ENCODE measurements at places on chromosomes 7 and 10.
A peak's percentile ranks its signal among the peaks of the same experiment; 100 is the strongest.

DNA sequence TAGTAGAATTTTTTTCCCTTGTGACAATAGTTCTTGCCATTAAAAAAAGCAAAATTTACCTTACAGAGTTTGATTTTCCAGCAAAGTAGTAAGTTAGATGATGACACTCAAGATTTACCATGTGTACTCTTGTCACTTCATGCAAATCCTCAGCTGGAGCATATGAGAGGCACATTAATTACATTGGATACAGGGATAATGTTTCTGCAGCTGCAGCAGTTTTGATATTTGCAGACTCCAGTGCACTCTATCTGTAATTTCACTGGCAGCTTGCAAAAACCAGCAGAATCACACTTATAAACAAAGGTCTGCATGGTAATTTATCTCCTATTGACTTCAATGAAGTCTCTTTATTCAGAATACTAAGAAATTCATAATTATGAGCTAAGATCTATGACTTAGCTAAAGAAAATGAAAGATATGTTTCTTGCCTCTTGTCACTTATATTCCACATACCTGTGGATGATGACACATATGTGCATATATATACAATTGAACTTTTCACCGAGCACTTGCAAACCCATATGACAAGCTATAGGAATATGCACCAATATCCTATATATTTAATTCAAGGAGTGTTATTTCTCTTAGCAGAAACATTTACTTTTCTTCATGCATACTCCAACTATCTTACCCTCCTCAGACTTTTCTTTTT lies 530.6 kb downstream of the PHTF2 start:
- no peak for DNase-seq

DNA sequence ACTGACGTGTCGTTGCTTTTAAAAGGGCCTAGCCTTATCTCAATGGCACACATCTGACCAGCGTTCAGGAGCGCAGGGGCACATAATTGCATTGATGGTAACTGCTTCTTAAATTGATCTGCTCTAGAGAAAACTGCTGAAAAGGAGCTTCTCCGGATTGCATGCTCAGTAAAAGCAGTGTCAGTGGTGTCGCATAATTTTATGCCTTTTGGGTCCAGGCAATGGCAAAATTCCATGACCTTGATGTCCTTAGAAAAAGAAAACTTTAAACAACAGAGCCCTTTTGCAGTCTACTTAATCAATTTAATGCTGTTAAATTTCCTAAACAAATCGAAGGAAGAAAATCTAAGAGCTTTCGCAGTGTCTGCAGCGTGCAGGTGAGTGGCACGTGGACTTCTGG lies 75.7 kb downstream of the PTPRE start:
- no peak for DNase-seq

DNA sequence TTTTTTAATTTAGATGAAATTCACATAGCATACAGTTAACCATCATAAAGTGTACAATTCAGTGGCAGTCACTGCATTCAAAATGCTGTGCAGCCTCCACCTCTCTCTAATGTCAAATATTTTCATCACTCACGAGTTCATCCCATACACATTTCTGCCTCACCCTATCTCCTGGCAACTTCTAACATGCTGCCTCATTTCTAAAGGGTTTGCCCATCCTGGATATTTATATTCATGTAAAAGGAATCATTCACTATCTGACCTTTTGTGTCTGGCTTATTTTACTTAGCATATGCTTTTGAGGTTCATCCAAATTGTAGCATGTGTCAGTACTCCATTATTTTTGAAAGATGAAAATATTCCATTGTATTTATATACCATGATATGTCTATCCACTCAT lies 286.9 kb upstream of the VSTM2A start:
- DNase-seq: no peak

DNA sequence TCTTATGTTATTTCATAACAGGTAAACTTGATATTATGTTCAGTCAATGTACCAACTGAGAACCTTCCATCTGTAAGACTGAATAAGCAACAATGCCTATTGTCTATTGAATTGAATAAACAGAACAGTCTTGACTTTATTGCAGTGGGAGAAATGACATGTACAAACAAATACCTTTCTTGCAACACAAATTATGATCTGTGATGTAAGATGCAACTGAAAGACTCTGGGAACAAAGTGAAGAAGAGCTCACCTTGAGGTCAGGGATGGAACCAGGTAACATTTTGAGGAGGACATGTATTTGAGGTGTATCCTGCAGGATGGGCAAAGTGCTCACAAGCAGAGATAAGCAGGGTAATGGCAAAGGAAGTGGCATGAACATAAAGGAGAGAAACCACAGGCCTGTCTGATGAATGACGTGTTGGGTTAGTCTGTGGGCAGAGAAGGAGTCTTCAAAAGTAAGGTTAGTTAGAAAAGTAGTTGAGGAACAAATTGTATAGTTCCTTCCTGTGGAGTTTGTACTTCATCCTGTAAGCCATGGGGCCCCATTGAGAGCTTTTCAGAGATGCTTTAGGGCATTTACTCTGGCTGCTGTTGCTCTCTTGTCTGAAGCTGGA lies 9.5 kb downstream of the PNLIPRP3 start:
- no peak for DNase-seq

DNA sequence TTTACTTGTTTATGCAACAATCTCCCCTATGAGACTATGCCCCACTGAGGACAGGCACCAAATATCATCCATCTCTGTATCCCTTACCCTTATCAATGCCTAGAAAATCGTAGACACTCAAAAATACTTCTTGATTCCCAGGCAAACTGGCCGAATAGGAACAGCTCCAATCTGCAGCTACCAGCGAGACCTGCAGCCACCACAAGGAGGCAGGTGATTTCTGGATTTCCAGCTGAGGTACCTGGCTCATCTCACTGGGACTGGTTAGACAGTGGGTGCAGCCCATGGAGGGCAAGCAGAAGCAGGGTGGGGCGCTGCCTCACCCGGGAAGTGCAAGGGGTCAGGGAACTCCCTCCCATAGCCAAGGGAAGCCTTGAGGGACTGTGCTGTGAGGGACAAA lies 10.8 kb upstream of the PPP1R3C start:
- DNase-seq: no peak

- no peak for DNase-seq
Observed at GRCh38 chr10:47092831-47093230, 181.6 kb downstream of the PTPN20 start.

DNA sequence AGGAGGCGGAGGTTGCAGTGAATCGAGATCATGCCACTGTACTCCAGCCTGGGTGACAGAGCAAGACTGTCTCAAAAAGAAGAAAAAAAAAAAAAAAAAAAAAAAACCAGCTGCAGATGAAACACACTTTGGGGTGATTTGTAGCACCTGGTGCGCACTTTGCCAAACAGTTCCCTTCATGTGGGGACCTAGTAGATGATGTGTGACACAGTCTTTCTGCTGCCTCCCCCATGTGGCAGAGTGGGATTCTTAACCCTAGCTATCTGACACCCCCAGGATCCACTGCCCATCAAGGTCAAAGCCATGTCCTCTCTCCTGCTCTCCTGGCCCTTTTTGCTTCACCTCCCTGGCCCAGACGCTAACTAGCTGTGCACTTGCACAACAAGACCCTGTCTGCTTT lies 52.1 kb upstream of the PDZD8 start:
- DNase-seq: no peak

DNA sequence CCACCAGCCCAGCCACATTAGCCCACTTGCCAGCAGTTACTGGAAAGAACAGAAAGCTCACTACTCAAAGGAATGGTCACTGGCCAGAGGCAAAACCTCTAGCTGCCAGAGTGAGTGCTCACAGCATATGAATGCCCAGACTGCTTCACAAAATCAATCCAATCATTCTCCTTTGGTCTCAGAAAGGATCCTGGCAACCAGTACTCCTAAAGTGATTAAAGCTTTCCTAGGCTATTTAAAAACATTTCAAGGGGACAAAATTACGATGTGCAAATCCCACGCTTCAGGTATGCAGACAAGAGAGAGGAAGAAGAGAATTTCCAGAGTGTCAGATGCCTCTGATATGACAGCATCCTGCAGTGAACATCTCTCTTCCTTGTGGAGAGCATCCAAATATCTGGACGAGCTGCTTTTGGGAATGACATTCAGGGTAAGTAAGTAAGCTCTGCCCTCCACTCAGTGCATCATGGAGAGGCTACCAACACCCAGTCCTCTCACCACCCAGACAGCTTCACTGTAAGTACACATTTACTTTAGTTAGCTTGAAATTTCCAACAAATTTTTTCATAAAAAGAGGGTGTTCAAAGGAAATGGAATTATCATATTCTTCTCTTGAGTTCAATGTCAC lies 25.1 kb downstream of the ICA1 start:
- no peak for DNase-seq

- DNase-seq: no peak
Observed at GRCh38 chr7:20298486-20298901, 32.2 kb upstream of the ITGB8 start.

DNA sequence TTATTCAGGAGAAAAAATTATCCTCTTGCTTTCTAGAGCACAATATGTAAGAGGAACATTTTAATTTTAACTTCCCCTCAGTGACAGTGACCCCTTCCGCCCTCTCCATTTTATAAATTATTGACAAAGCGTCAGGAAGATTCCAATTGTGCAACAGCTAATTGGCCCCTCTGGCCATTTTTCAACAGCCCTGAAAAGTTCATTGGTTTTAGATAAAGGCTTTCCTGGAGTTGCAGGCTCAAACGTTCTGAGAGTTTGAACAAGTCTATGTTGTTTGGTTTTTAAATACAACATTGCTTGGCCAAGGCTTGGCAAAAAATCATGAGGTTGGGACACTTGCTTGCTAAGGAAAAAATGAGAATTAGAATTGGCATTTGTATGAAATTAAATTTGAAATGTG lies 422.2 kb upstream of the ANKRD30A start:
- no peak for DNase-seq

GRCh38 chr7:70520611-70521010 lies 611.3 kb upstream of the GALNT17 start:
- DNase-seq: peak; percentile 1

DNA sequence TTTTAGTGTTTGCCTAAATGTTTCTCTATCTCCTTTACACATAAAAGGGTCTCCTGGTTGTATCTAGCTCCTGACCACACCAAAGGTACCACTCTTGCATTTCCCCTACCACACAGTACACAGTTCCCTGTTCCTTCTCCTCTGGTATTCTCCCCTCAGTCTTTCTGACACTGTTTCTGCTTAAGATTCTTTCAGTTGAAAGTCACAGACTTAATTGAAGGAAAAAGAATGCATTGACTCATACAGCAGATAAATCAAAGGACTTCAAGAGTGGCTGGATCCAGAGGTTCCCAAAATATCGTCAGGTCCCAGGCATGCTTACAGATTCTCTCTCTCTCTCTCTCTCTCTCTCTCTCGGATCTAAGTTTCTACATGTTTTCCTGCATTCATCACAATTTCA lies 185.6 kb upstream of the LRGUK start:
- DNase-seq: peak; percentile 4

DNA sequence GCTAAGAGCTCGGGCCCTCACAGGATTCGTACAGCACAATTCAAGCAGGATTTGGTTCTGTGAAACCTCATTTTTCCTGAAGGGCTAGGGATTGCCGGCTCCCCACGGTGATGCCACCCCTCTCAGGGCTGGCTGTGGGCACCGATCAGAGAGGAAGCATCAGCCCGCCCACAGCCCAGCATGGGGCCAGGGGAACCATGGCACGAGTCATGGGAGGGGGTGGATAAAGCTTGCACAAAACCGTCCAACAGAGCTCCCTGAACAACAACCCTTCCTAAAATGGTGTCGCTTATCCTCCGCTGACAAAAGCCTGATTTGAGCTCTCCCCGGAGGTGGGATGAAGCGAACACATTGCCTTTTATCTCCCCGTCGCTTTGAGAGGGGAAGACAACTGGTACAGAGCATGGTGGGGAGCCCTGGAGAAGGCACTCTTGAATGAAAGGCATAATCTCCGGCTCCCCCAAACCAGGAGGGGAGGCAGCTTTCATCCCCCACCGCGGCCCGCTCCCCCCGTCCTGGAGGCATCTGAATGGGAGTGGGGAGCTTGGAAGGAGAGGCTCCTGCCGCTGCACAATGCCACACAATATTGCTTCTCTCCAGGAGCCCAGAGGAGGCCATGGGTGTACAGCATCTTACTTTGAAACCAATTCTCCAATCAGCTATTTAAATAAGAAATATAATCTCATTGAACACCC lies 144.0 kb downstream of the RPS24 start:
- DNase-seq: no peak

GRCh38 chr10:126459878-126460481 lies 71.7 kb upstream of the ADAM12 start:
- DNase-seq: peak; percentile 97

DNA sequence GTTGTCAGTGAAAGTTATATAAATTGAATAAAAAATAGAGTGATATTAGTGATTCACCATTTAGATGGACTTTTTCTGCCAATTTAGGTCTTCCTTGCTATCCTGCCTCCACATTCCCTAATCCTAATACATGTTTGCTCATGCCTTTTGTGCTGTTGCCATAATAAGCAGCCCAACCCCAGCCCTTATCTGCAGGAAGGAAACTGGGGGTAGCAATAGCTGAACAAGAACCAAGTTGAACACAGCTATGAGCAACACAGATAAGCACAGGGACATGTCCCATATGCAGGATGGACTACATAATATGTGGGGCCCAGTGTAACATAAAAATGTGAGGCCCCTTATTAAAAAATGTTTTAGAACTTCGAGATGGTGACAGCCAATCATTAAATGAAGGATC lies 91.2 kb upstream of the AHR start:
- peak; percentile 80 for DNase-seq

DNA sequence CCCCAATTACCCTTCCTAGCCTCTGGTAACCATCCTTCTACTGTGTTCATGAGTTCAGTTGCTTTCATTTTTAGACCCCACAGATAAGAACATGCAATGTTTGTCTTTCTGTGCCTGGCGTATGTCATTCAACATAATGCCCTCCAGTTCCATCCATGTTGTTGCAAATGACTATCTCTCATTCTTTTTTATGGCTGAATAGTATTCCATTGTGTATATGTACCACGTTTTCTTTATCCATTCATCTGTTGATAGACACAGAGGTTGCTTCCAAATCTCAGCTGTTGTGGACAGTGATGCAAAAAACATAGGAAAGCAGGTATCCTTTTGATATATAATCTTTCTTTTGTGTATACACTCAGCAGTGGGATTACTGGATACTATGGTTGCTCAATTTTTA lies 51.2 kb downstream of the RAPGEF5 start:
- DNase-seq: no peak

DNA sequence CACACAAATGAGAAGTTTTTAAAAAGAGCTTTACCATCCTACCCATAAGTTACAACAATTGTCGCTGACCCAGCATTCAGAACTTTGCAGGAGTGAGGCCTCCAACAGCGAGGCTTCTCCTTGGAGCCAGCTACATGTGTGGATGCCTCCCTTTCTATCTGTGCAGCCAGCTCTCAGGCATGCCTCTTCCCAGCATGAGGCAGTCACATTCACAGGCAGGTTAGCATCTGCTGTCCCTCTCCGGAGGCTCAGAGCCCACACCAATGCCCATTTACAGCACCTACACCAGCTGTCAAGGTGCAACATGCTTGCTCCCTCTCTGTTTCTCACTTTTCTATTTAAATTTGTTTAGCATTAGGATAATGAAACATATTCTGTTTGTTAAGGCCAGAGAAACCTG lies 278.7 kb upstream of the PODXL start:
- DNase-seq: no peak

GRCh38 chr10:17128261-17128660 lies 1.4 kb downstream of the CUBN start:
- DNase-seq: no peak
